ENCODE measurements at places on chromosomes 6 and 20.

GRCh38 chr6:152595499-152595898, 41.7 kb downstream of the SYNE1 start:
- DNase-seq, result no peak

GRCh38 chr20:43752561-43753301, 25.9 kb upstream of the GTSF1L start:
- peak; percentile 43 for DNase-seq

DNA sequence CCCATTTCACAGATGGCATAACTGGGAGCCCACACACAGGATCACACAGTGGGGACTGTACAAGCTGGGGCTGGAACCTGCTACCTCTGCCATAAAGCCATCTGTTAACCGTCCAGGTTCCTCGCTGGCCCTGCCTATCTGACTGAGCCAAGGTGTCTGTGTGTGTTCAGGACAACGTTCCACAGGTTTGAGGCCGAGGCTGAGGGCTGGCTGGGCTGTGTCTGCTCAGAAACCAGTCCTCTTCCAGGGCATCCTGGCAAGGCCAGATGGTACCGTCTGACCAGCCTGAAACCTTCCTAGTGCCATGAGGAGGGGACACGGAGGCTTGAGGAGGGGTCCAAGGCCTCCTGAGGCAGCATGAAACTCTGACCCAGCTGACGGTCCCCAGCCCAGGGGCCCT, 150.6 kb downstream of the TAF4 start:
- DNase-seq, result no peak

DNA sequence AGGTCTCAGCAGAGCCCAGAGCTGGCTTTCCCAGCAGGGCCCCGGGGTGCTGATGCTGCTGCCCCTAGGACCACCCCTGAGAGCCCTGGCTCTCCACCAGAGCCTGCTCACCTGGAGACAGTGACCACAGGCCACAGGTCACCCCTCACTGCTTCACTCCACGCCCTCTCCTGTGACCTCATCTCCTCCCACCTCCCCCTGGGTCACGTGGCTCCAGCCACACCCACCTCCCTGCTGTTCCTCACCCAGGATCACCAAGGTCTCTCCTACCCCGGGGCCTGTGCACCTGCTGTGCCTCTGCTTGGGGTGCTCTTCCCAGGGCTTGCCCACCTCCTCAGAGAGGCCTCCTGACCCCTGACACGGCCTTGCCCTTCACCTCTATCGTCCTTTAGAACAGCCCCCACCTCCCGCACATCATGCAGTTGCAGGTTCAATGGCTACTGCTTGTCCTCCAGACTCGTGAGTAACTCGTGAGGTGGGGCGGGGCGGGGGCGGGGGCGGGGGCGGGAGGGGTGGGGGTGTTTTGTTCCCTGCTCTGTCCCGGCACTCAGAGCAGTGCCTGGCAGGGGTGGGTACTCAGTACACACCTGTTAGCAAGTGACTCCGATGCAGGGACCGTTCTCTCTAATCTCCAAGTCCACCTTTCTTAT, 468.0 kb downstream of the PREX1 start:
- DNase-seq, result no peak

DNA sequence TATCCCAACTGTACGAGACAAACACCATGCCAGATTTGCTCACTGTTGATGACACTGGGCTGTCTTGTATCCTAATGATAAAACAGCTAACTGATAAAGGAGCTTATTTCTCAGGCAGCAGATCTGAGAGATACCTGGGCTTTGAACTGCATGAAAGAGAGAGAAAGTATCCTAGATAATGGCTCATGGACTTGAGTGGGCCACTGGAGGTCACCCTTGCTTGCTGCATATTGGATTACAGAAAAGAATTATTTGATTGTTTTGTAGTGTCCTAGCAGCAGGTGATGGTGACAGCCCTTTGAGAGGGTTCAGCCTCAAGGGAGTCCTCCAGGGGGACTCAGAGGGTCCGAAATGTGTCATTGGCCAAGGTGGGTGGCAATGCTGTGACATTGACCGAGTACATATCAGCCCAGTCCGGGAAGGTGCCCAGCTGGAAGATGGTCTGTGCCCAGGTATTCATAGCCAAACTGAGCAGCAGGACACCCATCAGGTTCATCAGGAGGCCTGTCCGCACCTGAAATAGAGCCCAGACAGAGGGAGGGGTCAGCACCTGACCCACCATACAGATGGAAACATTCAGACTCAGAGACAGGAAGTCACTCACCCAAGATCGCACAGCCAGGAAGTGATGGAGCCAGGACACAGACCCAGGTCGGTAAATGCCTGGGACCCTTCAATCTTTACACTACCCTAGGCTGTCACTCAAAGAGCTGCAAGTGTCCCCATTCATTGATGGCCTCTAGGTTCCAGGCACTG, 9.4 kb upstream of the OCSTAMP start:
- DNase-seq, result no peak

DNA sequence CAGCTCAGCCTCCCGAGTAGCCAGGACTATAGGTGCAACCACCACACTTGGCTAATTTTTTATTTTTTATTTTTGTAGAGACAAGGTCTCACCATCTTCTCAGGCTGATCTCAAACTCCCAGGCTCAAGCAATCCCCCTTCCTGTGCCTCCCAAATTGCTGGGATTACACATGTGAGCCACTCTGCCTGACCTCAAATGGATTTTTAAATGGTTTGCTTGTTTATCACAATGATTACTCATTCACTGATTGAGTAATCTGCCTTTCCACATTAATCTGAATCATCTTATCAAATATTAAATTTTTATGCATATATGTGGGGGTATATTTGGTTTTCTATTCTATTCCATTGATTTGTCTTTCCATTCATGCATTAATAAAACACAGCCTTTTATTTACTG, 9.4 kb upstream of the KHDC1L start:
- no peak for DNase-seq

- DNase-seq, result no peak
Measured at GRCh38 chr6:169237496-169238134, 16.0 kb downstream of the THBS2 start.

- no peak for DNase-seq
Measured at GRCh38 chr6:152634773-152635172, 2.4 kb downstream of the SYNE1 start.

DNA sequence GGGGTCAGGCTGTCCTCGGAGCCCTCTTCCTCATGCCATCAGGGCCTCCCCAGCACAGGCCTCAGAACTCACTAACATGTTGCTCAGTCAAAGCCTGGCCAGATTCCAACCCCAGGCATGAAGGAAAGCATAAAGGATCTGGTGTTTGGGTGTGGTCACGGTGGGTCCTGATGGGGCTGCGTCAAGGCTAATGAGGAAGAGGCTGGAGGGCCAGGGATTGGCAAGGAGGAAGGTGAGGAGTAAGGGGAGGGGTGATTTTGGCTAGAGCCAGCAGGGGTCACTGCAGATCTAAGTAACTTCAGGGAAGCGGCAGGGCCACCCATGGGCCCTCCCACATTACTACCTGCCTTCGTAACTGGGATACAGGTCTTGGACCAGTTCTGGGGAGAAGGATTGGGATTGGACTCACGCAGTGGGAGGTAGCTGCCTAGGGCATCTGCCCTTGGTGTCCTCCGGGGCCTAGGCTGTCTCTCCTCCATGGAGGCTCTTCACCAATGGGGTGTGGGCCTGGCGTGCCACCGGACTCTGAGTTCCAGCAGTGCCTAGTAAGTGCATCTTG, 36.2 kb upstream of the MRPS18A start:
- DNase-seq, result no peak

- no peak for DNase-seq
Measured at GRCh38 chr6:96948631-96949030, 24.1 kb downstream of the KLHL32 start.

DNA sequence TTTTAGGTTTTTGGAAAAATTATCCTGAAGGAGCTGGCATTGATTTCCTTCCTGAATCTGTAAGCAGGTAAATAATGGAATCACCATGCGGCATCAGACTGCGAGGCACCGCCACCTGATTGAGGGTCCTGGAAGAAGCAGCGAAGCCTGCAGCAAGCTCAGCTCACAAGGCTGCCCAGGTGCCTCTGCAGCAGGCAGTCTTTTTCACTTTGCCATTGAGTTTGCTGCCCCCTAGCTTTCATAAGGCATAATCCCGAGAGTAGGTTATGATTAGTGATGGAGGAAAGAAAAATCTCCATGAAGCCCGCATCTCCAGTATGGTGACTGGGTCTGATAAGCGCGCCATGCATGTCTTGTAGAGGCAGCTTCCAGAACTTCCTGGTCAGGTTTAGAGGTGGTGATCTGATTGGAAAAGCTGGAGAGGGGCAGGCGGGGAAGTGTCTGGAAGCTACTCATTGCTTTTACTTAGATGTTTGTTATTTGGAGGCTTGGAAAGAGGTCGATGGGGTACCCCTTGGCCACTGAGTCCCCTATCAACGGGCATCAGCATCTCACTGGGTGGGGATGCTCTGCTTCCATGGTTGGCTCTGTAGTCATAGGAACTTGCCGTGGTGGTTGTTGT, 26.7 kb downstream of the IYD start:
- DNase-seq, result no peak

DNA sequence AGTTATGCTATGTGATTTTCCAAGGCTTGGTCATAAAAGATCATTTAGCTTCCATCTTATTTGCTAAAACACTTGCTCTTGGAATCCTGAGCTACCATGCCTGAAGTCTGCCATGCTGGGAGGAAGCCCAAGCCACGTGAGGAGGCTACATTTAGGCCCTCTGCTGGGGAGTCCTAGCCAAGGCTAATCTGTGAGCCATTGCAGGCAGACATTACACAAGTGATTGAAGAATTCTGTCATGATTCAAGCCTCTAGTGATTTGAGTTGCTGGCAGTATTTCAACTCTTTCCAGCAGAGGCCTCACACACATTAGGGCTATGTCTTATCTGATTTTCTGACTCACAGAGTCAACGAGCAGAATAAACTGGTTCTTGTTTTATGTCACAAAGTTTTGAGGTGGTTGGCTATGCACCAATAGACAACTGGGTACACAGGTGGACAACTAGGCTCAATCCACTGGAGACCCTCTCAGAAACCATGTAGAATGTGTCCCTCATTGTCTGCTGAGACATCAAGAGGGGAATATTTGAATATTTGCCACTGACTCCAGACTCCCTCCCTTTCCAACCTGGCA, 227.2 kb upstream of the SULF2 start:
- DNase-seq, result no peak

DNA sequence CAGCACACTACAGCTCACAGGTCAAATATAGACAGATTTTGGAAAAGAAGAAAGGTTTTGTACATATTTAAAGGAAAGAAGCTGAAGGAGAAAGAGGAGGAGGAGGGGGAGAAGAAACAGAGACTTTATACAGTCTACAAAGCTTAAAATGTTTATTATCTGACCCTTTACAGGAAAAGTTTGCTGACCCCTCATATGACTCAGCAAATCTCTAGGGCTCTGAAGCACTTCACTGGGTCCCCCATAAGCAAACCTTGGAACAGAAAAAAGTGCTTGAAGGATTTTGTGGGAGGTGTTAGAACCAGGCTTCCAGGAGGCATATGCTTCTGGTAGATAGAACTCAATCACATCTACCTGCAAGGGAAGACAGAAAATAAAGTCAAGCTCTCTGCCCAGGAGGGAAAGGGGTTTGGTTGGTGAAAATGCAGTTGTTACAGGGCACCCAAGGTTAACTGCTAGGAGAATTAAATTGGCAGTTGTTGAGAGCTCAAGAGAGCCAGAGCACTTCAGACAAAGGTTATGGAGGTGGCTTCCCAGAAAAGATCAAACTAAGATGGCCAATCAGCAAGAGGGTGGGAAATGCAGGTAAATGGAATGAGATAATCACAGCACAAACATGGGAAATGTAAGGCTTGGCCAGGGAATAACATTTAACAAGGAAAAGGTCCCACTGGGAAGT, 207.4 kb upstream of the SGK1 start:
- no peak for DNase-seq

GRCh38 chr20:36969478-36970186, 18.1 kb upstream of the SAMHD1 start:
- no peak for DNase-seq

GRCh38 chr6:1591926-1592325, 17.8 kb upstream of the FOXC1 start:
- no peak for DNase-seq

DNA sequence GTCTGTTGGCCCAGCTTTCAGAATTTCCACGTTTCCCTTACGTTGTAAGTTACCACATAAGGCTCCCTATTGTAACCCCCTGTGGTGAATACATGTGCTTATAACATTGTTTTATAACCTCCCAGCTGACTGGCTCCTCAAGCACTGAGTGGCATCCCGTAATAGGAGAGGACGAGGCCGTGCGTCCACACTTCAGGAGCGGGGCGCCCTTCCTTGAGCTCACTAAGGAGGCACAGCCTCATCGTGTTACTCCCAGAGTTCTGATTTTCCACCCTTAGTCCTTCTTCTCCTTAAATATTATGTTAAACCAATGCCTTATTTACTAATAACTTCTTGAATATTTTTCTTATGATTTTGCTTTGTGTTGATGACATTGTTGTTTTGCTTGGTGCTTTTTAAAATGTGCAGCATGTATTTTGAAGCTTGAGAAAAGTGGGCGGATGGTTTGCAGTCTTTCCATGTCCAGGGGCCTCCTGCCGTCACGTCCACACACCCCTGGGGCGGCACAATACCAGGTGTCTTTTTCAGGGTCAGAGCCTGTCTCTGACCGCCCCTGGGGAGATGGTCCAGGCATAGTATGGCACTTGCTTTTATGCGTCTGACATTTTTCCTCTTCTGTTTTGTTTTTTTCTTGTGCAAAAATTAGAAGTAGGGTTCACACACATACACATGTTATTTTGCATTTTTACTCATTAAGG, 181.8 kb downstream of the DLL1 start:
- DNase-seq, result no peak

DNA sequence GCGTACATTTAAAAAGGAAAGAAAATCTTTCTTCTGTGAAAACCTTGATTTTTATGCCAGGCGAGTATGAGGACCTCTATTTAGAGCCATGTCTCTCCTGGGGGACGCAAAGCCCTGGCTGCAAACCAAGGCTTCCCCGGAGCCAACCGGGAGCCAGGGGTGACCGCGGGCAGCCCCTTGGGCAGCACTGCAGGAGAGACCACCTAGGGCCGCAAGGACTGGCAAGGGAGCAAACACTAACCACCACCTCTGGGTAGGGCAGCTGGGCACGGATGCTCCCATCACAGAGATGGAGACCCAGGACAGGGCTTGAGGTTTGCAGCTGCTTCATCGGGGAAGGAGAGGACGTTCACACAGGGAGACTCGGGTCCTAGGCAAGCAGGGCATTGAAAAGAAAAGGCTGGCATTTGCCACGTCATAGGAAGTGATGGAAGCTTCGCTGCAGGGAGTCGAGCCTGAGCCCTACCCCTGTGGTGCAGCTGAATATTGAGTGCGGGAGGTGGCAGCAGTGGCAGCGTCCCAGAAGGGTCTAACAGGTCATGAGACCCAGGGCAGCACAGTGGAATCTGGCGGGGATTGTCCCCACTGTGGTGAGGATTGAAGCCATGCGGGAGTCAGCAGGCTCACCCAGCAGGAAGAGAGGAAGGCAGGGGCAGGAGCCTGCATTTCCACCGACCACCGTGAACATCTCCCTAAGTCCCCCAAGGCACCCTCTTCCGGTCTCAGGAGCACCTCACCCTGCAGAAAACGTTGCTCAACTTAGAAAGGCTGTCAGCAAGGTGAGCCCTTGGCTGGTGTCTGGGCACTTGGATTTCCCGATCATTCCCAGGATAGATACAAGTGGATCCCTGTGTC, 156.2 kb upstream of the CST7 start:
- DNase-seq, result no peak

Measured in activated CD8-positive, alpha-beta memory T cell treated with anti-CD3 and anti-CD28 coated beads for 48 hours (primary cell).